NCI-H187 treated with DMSO at 0.1 percent for 48 hours (cell line): ENCODE measurements at places on chromosomes 12 and 14.

DNA sequence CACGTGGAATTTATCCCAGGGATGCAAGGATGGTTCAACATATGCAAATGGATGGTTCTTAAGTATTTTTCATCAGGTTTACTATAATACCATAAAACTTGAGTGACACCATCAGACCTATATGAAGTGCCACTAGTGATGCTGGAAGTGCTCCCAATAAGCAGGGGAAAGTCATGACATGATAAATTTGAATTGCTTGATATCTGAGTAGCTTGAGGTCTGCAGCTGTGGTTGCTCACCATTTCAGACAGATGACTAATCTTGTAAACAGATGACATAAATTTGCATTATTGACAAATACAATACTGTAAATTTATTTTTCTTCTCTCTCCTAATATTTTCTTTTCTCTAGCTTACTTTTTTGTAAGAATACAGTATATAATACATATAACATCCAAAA lies 13.7 kb upstream of the PRPF39 start:
- no peak for DNase-seq

GRCh38 chr12:105667973-105668743 lies 337.7 kb downstream of the C12orf75 start:
- no peak for DNase-seq

GRCh38 chr12:3750616-3751015 lies 2.3 kb downstream of the CRACR2A start:
- DNase-seq: no peak

DNA sequence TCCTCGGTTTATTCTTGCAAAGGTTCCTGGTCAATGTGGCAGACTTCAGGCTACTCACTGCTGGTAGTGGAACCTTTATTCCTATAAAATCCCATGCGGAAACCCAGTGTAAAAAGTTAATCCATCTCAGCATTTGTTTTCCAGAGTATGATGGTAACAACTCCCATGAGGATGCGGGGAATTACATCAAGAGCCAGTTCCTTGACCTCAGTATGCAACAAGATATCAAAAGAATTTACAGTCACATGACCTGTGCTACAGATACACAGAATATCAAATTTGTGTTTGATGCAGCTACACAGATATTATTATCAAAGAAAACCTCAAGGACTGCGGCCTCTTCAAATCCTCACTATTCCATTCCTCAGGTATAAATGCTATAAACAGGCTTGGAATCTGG lies 19.3 kb downstream of the CPM start:
- no peak for DNase-seq

GRCh38 chr12:79559591-79559990 lies 131.2 kb downstream of the PAWR start:
- no peak for DNase-seq

GRCh38 chr12:14171106-14171505 lies 189.7 kb upstream of the GRIN2B start:
- no peak for DNase-seq

- no peak for DNase-seq
Measured at GRCh38 chr12:21992823-21993222, 51.6 kb upstream of the ABCC9 start.

DNA sequence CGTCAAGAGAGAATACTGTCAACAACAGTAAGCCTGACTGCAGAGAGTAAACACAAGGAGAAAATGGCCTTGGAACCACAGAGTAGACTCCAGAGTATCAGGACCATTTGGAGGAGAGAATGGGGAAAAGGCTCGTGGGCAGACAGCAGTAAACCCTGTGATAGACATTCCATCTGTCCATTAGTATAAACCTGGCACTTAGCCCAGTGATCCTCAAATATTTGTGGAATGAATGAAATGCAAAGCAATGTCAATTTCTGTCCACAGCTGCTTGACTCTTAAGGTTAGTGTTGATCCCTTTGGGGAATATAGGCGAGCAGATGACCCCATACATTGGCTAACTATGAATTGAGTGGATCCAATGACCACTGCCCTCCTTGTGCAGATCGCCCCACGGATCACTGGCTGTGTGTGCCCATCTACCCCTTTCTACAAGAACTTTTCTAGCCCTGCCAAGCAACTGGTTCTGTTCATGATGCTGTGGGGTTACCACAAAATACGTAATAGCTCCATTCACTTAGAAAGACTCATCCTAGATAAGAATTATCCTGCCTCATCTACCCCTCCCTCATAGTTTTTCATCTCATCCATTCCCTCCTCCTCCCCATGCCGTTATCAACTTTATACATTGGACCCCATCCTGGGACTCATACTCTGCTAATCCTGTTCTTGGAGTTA lies 846.8 kb downstream of the NRXN3 start:
- DNase-seq: no peak

DNA sequence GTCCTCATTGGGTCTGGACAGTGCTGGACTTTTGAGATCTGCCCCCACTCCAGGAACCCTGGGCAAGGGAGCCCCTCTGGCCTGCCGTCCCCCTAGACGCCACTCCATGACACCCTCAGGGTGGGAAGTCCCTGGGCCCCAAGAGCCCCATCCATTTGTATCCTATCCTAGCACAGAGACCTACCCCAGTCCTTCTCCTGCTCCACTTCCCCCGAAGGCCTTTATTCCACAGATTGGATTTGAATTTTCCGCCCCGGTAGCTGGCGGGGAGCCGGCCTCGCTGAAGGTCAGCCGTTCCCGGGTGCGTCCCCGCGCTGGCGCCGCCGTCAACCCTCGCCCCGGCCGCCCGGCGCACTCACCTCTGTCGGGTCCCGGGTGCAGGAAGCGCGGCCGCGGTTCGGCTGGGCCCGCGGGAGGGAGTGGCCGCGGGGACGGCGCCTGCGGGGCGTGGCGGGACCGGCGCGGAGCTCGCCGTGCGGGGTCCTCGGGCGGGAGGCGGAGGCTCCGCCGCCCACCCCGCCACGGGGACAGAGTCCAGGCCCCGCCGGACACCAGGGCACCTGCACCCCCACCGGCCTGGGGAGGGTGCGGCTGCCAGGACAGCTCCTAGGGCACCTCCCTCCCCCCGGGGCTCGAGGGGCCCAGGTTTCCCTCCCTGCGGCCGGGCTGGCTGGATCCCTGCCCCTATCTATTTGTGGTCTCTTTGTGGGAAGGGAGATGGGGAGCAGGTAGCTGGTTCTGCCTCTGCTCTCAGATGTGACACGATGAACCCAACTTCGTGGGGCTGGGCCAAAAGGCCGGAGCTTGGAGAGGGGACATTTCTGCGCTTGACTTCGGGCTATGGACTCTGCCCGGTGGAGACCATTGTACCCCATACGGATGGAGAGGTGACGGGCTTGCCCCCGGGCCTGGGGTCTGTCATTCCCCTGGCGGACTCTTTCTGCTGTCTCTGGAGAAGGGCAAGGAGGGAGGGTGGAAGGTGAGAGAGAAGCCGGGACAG lies 19.9 kb upstream of the GPR68 start:
- DNase-seq: no peak

GRCh38 chr12:26373606-26374495 lies 178.5 kb downstream of the SSPN start:
- DNase-seq: no peak
